Occipital lobe (tissue), 3 donors: ENCODE measurements at places on chromosomes 16 and 17.

DNA sequence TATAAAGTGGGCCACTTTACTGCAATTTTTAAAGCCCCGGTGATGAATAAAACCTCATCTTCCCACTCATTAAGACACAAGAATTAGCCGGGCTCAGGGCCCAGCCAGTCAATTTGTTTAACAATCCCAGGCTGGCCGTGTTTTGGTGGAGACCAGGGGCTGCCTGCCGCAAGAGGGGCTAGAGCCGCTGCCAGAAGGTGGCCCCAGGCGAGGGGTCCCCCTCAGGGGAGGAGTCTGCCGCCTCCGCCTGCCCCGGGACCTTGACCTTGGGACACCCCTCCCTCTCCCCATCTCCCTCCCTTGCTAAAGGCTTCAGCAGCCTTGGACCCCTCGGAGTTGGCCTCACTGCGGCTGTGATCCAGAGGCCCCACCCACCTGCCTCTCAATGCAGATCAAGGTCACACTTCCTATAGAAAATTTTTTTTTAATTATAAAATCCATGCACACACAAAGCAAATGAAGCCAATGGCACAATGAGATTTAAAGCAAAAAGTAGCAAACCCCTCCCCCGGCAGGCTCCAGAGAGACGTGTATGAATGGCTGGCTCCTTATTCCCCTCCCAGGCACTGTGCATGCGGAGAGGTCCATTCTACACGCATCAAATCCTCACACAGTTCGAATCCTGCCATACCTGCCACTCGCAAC, 23.0 kb upstream of the SLC38A10 start:
- DNase-seq = no peak

GRCh38 chr17:5718726-5719125, 134.4 kb upstream of the NLRP1 start:
- no peak for DNase-seq

- no peak for DNase-seq
Observed at GRCh38 chr17:1323336-1323735, 43.9 kb downstream of the TRARG1 start.

GRCh38 chr16:30457256-30457655, 11.6 kb upstream of the SEPHS2 start:
- no peak for DNase-seq

- no peak for DNase-seq
Observed at GRCh38 chr16:78869492-78869891, 731.0 kb downstream of the MAF start.

DNA sequence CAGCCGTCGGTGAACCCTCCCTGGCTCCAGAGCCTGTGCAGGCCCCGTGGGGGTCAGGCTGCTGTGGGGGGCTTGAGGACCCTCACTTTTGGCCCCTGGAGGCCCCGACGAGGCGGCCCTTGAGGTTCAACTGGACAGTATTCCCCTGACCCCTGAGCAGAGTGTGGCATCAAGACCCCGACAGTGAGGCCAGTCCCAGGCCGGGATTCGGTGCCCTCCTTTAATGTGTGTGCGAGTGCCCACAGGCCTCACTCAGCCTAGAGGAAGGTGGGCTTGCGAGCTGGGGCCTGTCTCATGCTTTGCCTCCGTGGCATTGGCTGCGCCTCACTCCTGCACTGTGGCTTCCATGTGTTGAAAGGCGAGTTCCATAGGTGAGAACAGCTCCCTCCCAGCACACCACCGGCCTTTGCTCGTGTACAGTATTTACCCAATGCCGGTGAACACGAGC, 94.5 kb downstream of the METRNL start:
- DNase-seq = no peak

DNA sequence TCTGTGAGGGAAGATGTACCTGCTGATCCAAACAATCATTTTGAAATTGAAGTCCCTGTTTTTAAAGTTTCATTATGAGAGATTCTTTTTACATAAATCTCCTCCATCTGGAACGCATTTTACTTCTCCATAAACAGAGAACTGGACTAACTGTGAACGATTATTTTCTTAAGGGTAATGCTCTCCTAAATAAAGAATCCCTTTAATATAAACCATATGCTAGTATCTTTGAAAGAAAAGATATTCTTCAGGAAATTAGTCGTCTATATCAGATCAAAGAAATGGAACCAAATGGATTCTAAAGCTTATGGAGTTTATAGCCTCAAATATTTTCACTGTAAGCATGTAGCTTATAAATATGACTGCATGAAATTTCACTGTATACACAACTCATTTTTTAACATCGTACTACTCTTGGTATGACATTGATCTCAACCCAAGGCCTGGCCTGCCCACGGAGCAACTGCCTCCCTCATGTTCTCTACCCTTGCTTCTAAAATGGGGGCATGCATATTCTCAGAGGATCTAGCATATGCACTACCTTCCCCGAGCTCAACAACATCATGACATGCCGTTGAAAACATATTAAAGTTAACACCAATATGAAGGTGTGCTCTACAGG, 66.4 kb downstream of the MYH10 start:
- no peak for DNase-seq

DNA sequence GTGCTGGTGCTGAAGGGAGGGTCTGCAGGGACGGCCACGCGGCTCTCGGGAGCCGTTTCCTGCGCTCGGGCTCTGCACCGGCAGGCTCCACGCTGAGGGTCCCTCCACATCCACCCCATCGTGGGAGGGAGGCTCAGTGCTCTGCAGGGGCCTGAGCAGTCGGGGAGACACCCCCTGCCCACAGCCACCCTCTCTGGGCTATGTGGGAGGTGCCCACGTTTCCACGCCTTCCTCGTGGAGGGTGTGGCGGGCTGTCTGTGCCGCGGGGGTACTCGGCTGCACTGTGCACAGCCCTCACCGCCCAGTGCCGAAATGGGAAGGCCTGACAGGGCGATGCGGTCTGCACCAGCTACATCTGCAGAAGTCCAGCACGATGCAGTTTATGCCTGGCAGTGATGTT, 25.5 kb upstream of the ZNF750 start:
- DNase-seq = no peak

GRCh38 chr16:17404941-17405689, 65.6 kb downstream of the XYLT1 start:
- DNase-seq = peak; percentile 93

GRCh38 chr17:44775838-44776621, 17.2 kb downstream of the ADAM11 start:
- DNase-seq = no peak

DNA sequence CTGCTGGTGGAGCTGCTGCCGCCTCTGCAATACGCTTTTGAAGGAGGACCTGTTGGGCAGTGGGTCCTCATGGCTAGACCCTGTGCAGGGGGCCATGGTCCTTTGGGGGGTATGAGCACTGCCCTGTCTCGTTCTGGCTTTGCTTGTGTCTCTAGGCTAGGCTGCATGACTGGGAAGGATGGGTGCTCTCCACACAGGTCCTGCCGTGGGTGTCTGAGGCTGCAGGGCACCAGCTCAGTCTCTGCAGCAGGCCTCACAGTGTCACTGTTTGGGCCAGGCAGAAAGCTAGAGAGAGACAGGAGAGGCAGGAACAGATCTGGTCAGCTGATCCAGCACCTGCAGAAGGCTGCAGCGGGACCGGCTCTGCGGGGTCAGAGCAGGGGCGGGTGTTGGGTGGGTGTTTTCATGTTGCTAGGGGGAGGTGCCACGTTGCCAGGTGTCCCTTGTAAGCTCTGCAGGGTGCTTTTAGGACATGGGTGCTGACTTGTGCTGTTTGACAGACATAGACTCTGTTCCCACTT, 111.4 kb downstream of the SNX29 start:
- DNase-seq = peak; percentile 32

DNA sequence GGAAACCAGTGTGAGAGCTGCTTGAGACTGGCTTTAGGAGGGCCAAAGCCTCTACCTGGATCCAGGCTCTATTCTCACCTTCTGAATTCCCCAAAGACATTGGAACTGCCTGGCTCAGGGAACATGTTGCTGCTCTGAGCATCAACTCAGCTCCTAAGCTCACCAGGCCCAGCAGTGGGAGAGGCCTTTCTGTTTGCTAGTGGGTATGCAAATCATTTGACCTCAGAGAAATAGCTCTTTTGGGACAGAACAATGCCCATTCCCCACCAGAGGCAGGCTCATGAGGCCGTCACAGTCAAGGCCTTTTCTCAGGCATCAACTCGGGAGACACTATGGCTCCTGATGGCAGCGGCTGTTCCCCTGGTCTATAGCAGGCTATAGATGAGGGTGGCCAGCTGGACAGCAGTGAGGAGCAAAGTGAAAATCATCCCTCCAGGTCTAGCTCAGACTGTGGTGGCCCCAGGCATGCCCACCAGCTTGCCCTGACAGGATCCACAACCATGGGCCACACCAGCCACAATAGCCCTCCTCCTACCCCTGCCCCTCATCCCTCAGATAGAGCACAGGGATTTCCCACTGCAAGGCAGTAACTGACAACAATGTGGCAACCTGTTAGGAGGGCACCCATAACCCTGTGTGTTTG, 30.4 kb upstream of the GFOD2 start:
- no peak for DNase-seq

DNA sequence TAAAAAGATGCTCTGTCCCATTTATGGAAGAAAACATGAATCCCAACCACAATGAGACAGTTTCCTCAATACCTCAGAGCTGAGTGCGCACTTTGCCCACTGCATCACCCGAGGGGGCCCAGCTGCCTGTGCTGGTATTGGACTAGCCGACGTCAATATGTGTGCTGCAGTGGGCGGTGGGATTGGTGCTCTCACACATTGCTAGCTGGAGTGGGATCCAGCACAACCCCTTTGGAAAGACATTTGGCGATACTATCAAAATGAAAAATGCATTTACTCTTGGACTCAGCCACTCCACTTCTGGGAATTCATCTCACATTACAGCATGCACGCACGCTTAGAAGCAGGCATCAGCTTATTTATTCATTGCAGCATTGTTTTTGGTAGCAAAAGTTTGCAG, 289.2 kb upstream of the FOXF1 start:
- no peak for DNase-seq

DNA sequence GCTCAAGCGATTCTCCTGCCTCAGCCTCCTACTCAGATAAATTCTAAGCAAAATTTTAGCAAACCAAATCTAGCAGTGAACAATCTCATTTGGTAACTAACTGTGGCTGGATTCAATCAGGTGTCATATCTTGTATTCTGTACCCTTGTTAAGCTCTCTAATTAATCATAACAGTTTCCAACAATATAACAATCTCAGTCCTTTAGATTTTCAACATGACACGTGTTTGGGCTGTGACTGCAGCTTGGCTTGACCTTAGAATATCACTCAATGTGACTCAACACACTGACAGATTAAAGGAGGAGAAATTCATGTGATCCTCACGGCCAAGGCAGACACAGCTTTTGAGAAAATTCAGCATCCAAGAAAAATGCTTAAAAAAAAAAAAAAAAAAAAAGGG, 133.6 kb downstream of the BANP start:
- no peak for DNase-seq

DNA sequence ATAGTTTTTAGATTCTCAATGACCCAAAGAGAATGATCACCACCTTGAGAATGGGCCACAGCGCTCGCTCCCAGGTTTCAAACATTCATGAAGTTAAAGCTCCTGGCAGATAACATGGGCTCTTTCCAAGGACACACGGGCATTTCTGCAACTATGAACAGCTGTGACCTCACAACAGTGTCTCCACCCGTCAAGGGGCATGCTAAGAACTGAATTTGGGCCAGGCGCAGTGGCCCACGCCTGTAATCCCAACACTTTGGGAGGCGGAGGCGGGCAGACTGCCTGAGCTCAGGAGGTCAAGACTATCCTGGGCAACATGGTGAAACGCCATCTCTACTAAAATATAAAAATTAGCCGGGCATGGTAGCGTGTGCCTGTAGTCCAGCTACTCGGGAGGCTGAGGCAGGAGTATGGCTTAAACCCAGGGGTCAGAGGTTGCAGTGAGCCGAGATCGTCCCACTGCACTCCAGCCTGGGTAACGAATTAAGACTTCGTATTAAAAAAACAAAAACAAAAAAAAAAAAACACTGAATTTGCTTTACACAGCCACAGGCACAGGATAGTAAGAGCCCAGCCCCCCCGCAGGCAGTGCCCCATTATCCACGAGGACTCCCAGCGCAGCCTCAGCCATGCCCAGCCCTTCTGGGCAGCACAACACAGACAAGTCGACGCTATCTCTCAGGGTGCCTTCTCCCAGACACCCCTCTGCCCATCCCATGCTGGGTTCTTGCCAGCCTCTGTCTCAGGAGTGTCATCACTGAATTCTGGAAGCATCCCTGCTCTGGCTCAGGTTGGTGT, 7.2 kb downstream of the USP7 start:
- DNase-seq = no peak

DNA sequence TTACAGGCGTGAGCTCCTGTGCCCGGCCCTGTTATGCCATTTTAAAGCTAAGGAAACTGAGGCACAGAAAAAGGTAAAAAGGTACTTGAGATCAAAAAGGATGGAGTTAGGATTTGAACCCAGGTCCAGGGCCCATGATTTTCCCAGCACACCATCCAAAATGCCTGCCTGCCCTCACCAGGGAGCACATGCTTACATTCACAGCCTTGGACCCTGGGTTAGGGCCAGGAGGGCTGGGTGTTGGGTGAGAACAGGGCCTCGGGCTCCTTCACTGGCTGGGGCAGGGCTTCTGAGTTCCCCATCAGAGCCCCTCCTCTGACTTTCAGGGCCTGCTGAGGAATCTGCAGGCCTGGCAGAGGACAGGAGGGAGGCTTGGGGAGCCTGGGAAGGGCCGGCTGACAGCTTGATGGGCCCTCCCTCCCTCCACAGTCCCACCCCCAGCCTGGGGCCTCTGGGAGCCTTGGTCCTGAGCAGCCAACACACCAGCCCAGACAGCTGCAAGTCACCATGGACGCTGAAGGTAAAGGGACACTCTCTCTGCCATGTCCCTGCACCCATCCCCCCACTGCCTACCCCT, at the start of gene QPRT:
Gene QPRT, plus strand, starts transcription at position 490 of the 577 bp plus-strand sequence. Its CDS starts 18 bp downstream, at position 508.
- DNase-seq = peak; percentile 13

DNA sequence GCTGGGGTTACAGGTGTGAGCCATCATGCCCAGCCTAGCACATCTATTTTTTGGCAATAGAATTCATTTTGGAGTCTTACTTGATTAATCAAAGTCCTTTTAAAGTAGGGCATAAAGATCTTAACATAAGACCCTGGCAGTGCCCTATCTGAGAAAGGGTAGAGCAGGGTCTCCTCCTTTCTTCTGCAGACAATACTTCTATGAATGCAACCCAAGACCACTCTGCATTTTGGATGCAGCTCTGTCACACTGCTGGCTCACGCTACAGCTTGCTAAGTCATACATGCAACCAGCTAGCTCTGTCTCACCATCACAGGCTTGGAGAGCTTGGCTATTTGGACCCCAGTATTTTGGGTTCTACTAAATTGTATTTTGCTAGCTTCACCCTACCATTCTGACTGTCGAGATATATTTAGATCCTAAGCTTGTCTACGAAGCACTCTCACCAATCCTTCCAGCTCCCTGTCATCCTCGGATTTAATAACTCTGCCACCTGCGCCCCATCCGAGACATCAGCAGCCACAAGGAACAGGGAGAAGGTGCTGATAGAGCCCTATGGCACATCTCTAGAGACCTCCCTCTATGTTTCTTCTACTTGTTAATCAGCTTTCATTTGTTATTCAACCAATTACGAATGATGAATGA, 45.1 kb downstream of the RBFOX3 start:
- no peak for DNase-seq
